ENCODE measurements at places on chromosomes 1 and 21.

GRCh38 chr21:27213303-27213702 lies 246.4 kb upstream of the ADAMTS5 start:
- no peak for DNase-seq

DNA sequence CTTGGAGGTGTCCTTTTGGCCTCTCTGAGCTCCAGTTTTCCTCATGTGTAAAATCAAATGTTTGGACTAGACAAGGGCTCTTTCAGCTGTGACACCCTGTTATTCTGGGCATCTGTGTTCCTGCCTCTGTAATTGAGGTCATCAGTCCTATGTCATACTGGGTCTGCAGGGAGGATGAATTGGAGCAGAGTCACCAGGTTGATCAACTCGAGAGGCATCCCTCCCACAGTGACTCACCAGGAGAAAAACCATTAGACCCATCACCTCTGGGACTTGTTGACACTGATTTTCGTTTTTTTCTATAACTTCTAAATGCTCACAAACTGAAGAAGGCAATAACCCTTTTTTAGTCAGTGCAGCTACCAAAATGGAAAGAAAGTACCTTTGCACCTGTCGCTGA lies 82.2 kb downstream of the ST6GALNAC5 start:
- DNase-seq, result no peak

GRCh38 chr1:78301141-78301540 lies 189.6 kb upstream of the PTGFR start:
- DNase-seq, result no peak

DNA sequence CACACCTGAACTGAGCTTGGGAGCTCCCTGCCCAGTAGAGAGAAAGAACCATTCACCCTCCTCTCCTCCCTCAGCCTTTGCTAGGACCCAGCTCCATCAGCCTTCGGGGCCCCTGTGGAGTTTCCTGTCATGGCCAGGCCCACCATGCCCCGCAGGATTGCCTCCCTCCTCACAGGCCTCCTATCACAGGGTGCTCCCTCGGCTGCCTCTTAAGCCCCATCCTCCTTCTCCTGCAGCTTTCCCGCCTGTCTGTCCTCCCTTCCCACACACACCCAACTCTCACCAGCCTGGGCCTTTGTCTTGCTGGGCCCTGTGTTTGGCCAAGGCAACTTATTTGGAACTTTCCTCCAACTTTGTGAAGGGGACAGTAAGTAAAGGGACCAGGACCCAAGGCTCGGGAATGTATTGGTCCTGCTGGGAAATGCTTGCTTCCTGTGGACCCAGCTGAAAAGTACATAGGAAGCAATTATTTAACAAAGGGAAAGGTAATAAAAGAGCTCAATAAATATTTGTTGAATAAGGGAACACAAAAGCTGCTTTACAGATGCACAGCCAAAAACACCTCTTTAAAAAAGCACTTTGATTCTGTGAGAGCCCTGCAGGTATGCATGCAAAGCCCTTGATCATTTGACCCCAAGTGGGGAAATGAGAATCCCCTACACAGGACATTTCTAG lies 31.6 kb upstream of the TENT5C start:
- DNase-seq, result no peak

DNA sequence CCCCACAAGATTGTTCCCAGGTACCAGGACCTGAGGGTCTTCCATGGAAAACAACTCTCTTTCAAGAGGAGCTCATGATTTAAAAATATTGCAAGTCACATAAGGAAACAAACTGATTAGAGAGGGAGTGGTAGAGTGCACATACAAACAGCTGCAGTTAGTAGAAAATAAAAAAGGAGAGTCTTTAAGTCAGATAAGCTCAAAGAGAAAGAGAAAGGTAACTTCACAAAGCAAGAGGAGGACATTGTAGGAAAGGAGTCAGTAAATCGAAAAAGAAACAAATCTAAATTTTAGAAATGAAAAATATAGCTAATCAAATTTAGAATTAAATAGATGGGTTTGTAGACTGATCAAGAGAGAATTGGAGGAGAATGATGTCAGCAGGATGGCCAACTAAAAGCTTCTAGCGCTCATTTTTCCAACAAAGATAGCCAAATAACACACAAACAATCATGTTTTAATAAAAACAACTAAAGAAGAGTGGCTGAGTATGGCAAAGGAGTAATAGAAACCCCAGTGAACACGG lies 86.1 kb upstream of the CD53 start:
- no peak for DNase-seq

DNA sequence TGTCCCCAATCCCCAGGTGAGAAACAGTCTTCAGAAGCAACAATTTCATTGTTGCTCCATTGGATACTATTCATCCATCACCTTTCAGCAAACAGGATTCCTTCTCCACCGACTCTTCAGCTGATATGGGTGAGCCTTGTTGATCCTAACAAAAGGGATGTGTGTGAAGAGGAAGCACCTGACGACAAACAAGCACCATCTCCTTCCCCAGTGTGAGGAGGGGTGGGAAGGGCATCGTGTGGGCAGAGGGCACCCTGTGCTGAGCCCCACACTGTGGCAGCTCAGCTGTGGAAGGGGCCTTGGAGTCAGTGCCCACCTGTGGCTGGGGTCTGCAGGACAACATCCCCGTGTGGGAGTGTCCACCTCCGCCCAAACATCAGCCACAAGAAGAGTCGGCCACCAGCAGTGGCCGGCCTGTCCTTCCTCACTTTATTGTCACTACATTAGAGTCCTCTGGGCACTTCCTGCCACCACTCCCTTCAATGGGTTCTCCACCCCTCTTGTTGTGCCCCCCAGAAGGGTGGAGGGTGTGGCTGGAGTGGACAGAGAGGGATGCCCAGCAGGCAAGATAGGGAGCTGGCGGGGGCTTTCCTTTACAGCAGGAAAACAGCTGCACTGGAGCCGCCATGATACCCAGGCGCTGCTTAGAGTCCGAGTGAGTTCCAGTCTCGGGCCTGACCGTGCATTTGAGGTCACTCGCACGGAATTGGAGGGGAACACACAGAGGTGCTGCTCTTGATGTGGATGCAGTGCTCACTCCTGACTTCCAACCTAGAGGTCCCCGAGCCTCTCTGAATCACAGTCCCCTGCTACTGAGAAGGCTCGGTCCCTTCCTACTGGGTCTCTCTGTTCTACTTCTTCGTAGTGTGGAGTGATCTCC lies 40.9 kb downstream of the VPS26C start:
- DNase-seq, result no peak

DNA sequence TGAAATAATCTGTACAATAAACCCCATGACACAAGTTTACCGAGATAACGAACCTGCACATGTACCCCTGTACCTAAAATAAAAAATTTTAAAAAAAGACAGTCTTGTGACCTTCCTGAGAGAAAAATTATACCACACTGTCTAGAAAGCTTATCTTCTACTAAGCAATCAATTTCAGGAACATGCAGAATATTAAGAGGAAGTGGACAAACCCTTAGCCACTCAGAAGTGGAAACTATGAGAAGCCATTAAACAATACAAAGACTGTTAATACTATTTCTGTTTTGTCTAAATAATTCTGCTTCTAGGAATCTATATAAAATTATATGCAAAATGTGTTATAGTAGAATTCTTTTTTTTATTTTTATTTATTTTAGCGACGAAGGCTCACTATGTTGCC lies 93.9 kb downstream of the ADAMTS1 start:
- no peak for DNase-seq

Measured in DMS79 (cell line).